ENCODE measurements at places on chromosomes 11 and 22. TPM values are rescaled to one million over a fixed set of nuclear protein-coding genes. Genes with fewer than 3 reads are reported as not detected.

Gene SGSM1
- not detected for total RNA-seq

DNA sequence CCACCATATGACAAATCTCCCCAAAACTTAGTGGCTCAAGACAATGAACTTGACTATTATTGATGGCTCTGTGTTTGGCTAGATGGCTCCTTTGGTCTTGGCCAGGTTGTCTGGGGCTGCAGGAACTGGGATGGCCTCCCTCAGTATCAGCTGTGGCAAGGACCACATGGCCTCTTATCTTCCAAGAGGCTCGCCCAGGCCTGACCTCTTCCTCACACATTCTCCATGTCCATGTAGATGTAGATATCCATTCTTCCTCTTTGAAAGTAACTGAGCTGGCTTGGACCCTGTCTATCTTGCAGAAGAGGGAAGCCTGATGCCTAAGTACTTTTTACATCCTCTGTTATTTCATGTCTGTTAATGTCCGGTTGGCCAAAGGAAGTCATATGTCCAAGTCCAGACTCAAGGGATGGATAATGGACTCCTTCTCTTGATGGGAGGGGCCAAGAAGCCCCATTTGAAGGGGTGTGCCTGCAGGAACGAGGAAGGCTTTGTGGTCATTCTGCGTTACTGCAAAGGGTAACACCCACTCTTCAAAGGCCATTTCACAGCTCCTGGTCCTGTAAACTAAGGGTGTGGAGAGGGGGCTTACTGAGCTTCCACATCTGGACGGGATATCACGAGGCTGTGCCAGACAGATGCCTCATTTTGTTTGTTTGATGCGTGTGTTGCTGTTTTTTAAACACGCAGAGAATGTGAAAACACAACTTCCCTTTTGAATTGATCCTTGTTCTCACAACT lies 87.1 kb downstream of the GRIK4 start:
- DNase-seq, result no peak

Gene EIF3M
- 500 TPM for total RNA-seq

Gene ARHGEF17
- 4.5 TPM for total RNA-seq

GRCh38 chr22:37064553-37064952 lies 13.0 kb downstream of the KCTD17 start:
- no peak for DNase-seq

DNA sequence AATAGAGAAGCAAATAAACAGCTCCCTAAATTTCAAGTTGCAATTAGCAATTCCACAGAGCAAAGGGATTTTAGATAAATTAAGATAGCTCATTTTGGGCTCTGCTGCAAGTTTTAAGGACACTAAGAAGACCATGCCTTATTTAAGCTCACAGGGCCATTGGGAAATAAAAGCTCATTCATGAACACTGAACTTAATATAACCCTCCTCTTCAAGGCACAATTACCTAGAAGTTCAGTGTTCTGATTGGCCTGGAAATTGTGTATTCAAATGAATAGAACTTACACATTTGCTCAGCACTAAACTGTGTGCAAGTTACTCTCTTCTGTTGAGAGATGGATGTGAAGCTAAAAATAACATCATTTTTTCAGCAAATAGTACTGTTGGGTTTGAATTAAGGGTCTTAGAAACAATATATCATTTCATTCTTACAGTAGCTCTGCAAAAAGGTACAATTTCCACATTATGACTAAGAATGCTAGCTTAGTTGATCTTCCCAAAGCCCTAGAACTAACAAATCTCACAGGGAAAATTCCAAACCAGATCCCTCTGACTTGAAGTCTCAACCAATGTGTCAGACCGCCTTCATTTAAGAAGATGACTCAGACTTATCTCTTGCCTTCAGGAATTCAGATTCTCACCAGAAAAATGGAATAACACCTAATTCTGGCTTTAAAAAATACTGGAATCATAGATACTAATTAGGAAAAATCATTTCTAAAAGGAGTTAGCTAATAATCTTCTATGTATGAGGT lies 87.4 kb upstream of the LRRC55 start:
- peak; percentile 47 for DNase-seq

DNA sequence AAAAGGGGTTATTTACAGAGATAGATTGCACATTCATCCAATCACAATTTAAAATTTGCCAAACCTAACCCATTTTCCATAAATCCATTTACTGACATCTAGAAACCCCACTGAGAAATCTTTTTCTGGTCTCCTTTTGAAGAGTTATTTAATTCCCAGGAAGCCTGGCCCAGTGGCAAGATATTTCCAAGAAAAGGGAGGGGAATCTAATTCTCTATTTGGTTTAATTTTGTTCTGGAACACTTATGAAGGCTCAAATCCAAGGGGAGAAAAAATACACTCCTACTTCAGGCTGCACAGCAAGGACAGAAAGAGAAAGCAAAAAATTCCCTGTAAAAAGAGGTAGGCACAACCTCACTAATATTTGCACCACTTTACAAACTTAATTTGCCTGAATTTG lies 88.2 kb upstream of the LDLRAD3 start:
- no peak for DNase-seq

- peak; percentile 39 for DNase-seq
Measured at GRCh38 chr11:86418917-86419316, 44.2 kb downstream of the CCDC81 start.

GRCh38 chr22:43926349-43926710 lies 2.7 kb downstream of the PNPLA3 start:
- peak; percentile 63 for DNase-seq

Data from bronchial epithelial cell (primary cell).